ENCODE measurements at places on chromosomes 1 and 21.

- DNase-seq, result no peak
These were observed 328.5 kb downstream of the FAM72C start for GRCh38 chr1:143643148-143643885.

DNA sequence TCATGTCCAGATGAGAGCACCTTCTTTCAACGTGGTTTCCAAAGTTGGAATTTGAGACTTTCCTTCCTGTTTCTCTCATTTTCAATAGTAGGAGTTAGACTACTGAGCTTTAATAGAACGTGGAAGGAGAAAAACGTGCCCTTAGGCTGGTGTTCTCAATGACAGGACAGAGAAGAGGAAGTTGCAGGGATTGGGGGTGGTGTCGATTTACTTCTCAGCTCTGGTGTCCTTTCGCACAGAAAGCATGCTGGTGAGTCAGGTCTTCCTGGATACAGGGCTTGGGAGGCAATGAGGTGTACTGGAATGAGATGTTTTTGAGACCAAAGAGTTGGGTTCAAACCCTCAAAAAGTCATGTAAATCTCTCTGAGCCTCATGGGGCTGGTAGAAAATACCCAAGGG, 67.1 kb downstream of the HIVEP3 start:
- DNase-seq, result peak; percentile 76

- DNase-seq, result no peak
These were observed 824 bp upstream of the KRTAP21-3 start for GRCh38 chr21:30719401-30719800.

GRCh38 chr1:45512641-45513054, 9.0 kb downstream of the PRDX1 start:
- peak; percentile 51 for DNase-seq

DNA sequence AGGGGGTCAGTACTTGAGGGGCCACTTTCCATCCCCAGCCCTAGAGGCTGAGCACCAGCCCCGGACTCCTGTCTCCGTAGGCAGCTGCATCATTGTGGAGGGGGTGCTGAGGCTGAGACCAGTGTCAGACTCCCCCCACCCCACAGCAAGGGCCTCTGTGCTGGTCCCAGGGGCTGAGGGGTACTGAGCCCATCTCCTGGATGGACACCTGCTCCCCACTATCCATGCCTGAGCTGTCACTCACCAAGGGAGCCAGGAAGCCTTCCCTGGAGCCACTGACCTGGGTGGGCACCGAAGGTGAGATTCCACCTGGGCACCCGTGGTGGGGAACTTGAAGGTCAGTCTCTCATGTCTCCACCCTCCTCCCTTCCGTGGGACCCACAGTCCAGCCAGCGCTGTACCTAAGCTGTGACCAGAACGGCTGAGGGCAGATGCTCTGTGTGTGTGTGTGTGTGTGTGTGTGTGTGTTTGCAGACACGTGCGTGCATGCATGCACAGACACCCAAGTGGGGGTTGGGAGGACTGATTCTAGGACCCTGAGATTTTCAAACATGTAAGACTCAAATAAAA, 9.3 kb downstream of the DISP3 start:
- DNase-seq, result no peak

DNA sequence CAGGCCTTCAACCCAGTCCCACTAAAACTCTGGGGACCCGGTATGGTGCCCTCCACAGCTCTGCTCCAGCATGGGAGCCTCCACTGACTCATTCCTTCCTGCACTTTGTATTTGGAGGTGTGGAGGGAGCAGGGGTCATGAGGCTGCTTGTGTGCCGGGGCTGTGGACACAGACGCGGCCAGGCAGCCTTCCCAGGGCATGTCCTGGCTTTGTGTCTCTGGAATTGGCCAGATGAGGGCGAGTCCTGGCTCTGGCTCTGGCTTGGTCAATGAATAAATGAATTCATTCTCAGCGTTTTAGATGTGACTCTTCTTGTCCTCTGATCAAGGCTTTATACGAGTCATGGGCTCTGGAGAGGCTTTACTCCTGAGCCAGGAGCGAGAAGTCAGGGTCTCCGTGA, 19.1 kb downstream of the AJAP1 start:
- no peak for DNase-seq

DNA sequence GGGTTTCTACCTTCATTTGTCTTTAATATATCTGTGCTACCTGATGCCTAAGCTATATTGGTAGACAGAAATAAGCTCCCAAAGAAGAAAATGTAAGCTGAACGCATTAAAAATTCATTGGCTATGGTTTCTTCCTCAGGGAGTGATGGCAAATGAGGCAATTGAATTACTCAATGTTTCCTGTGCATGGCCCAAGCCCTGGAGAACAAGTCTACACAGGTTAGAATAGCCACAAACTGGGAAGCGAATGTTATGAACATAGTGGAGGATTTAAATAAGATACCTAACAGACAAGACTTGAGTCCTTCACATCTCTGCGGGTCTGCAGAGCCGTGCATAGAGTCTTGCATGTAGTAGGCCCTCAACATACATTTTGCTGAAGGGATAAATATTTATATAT, 350.3 kb downstream of the RWDD3 start:
- no peak for DNase-seq

DNA sequence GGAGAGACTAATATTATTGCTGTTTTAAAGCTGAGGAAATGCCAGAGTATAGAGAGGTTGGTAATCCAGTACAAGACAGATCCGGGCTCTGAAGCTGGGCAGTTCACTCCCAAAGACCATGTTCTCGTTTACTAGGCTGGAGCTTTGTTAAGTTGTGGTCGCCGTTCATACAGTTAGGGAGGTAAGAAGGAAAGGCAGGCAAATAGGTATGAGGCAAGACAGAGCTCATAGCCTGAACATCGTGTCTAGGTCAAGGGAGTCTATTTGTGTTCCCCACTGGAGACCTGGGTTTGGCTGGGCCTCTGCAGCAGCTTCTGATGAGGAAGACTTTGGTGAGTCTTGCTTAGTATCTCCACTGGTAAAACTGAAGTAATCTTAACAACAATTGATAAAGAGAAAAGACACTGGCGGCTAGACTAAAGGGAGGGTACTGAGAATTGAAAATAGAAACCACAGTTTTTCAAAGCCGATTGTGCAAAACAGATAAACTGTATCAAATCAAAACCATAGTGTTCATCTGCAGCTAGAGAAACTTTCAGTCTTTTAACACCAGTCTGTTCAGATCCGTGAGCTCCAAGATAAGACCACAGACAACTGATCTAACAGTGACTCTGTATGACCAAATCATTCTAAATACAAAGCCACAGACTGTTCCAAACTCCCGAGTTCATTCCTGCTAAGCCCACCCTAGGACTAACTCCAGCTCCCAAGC, 217.0 kb upstream of the FAM78B start:
- no peak for DNase-seq

- DNase-seq, result no peak
These were observed 38.9 kb downstream of the DR1 start for GRCh38 chr1:93384656-93385055.

DNA sequence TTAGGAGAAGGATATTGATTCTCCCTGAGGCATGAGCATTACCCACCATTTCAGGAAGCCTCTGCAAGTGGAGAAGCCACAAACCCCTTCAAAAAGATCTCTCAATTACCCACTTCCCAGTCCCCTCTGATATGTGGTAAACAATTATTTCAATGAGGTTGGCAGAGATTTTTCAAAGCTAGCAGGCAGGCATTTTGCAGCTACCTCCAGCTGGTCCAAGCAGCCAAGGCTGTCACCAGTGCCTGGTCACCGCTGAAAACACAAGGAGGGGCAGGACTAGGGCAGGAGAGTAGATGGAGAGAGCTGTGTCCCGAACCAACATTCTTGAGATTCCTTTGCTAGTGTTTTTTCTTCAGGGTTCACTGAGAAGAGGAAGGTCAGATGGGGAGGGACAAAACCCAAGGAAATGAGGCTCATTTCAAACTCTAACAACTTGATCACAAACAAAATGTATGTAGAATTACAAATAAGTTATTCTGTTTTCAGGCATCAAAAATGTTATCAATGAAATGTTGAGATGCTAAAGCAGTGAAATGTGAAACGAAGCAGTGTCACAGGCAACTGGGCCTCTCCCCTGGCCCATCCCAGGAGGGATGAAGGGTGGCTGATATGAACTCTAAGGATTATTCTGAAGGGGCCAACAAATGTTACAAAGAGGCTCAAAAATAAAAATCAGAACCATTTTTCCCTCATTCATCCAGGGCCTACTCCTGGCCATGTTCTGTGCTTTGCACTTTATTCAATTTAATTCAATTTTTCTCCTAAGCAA, 22.3 kb downstream of the APP start:
- peak; percentile 54 for DNase-seq

DNA sequence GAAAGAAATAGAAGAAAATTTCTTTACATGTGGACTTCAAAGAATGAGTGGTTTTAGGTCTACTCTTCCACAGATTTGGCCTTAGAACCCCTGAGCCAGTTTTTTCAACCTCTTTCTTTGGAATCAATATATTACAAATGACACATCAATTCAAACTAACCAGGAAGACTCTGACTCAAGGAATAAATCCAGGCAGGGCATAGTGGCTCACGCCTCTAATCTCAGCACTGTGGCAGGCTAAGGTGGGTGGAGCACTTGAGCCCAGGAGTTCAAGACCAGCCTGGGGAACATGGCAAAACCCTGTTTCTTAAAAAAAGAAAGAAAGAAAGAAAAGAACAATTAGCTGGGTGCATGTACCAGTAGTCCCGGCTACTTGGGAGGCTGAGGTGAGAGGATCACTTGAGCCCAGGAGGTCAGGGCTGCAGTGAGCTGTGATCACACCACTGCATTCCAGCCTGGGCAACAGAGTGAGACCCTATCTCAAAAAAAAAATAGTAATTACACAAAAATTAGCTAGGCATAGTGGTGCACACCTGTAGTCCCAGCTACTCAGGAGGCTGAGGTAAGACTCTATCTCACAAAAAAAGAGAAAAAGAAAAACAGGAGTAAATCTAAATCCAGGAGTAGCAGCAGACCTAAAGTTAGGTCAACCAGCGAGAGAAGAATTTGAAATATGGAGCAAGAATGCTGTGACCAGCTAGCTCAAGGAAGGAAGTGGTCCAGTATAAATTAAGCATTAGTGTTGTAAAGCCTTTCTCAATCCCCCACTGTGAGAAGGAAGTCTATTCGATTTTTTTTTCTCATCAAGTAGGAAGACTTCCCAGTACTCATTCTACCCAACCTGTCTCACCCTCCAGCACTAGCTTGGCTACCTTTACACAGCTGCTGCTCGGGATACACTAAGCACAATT, 1.9 kb downstream of the SORT1 start:
- no peak for DNase-seq

GRCh38 chr1:183653876-183654451, 848 bp upstream of the APOBEC4 start:
- no peak for DNase-seq

DNA sequence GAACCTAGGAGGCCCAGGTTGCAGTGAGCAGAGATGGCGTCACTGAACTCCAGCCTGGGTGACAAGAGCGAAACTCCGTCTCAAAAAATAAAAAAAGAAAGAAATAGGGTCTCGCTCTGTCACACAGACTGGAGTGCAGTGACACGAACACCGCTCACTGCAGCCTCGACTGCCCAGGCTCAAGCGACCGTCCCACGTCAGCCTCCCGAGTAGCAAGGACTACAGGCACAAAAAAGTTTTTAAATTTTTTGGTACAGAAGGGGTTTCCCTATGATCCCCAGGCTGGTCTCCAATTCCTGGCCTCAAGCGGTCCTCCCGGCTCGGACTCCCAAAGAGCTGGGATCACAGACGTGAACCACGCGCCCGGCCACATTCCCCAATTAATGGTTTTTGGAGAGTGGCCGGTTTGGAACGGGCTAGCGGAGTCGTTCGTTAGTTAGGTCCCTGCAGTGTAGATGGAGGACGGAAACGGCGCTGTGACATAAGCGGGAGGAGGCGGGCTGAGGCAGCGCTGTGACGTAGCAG, 611 bp upstream of the GUK1 start:
- DNase-seq, result no peak

- no peak for DNase-seq
These were observed 109.1 kb downstream of the LMO4 start for GRCh38 chr1:87437663-87438295.

DNA sequence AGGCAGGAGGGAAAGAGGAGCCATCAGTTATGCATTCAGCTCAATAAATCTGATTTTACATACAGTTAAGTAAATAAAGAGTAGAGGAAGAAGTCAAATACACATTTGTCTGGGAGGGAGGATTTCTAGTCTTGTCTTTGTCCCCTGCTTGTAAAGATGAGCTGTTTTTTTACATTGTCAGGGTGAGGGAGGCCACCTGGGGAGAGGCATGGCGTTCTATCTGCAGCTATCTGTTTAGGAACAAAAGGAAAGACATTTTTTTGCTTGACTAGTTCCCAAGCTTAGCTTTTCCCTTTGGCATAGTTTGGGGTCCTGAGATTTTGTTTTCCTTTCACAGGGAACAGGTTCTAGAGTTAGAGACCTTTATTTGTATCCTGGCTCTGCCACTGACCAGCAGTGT, 14.9 kb downstream of the RAD54L start:
- no peak for DNase-seq

DNA sequence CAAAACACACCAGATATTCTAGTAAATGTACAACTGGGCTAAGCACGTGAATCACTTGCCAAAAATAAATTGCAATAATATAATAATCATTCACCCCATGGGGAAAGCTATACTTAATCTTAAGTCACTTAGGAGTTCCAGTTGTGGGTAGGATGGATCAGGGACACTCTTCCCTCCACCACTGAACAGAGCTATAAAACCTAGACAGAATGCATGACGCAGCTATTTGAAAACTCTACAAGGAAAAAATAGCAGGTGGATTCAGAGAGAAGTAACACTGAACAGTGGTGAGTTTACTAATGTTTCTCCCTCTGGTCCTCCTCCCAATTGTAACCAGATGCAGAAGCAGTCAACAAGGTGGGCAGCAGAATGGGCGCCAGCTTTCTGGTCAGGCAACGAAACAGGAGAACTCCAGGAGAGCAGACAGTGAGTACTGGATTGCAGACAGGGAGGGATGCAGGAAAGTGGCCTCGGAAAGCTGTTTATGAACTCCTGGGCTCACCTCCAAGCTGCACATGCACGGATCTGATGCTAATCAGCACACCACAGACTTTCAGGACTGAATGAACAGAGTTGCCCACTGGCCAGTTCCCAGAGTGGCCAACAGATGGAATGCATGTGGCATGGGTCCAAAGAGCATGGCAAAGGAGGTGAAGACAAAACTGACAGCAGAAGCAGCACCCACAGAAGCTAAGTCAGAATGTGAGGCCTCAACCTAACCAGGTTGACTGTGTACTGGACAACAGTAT, 41.4 kb downstream of the TARBP1 start:
- no peak for DNase-seq

DNA sequence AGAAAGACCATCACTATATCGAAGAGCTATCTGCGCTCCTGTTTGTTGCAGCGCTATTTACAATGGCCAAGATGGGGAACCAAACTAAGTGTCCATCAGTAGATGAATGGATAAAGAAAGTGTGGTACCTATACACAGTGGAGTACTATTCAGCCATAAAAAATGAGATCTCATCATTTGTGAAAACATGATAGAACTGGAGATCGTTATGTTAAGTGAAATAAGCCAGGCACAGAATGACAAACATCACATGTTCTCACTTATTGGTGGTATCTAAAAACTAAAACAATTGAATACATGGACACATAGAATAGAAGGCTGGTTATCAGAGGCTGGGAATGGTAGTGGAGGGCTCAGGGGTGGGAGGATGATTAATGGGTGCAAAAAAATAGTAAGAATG, 256.2 kb downstream of the SRGAP2C start:
- DNase-seq, result no peak

- DNase-seq, result no peak
These were observed 1791.5 kb downstream of the PLA2G4A start for GRCh38 chr1:188620236-188620635.

- no peak for DNase-seq
These were observed 10.9 kb upstream of the SMG7 start for GRCh38 chr1:183461350-183461749.

All from HTR-8/SVneo (cell line).